B cell (primary cell): ENCODE measurements at places on chromosomes 5 and 9. TPM values are rescaled to one million over a fixed set of nuclear protein-coding genes. Genes with fewer than 3 reads are reported as not detected.

RGMB gene
- 17.1 and 18.3 TPM in 2 replicates for total RNA-seq

OR1N2 gene
- total RNA-seq, result not detected in 2 replicates

GPRIN1 gene
- 2.1 and 2.7 TPM in 2 replicates for total RNA-seq

SH3RF2 gene
- not detected in 2 replicates for total RNA-seq

DNA sequence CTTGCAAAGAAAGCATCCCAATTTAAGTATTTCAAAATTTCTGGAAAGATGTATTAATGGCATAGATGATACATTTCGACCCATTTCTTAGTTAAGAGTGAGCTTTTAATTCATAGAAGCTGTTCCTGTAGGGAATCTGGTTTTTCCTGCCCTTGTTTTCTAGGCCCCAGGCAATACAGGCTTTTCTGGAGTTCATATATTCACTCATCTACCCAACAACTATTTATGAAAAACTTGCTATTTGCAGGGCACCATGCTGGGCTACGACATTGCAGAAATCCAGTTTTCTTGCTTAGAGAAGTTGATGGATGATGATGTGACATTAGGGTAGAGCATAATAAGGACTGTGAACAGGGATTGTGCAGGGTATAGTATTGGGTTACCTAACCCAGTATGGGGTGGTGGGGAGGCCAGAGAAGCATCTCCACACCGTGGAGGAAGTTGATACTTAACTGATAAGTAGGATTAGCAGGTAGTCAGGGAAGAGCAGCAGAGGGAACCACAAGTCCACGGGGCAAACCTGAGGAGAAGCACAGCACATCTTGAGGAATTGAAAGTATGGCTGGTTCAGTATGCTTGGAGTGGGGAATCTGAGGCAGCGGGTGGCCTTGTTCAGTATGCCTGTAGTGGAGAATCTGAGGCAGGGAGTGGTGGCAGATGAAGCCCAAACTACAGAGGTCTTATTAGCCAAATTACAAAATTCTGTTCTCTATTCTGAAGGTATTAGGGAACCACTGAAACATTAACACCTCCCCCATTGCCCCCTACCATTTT, 247.5 kb downstream of the ARRDC3 start:
- DNase-seq, result no peak

GRCh38 chr9:73426269-73426668, 274.6 kb downstream of the ANXA1 start:
- DNase-seq, result no peak

DNA sequence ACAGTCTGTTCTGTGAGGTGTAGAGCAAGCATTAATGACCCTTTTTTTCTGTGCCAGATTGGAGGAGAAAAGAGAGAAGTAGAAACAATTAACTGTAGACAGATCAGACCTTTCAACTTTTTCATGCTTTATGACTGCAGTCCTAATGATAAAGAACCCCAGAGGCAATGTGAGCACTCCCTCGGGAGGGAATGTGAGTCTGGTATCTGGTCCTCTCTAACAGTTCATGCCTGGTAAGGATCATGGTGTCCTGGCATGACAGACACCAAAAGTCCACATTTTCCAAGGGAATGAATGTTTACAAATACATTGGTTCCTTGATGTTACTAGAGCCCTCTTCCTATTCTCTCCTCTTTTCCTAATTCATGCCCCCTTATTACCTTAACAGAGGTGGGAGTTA, 70.3 kb downstream of the MTAP start:
- no peak for DNase-seq

- DNase-seq, result no peak
Observed at GRCh38 chr5:112480501-112480900, 61.4 kb upstream of the EPB41L4A start.

DNA sequence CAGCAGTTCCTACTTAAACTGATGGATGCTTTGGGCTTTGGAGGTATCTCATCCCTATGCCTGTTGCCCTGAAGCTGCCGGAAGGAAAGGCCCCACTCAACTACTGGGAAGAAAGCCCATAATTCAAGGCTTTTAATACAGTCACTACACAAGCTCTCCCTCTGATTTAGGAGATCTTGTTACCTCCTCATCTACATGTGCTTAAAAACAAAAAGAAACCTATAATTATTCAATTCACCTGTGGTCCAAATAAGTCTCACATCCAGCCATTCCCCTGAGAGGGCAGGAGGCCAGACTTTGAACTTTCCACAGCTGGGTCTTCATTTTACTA, 715 bp upstream of the LEAP2 start:
- DNase-seq, result no peak

DNA sequence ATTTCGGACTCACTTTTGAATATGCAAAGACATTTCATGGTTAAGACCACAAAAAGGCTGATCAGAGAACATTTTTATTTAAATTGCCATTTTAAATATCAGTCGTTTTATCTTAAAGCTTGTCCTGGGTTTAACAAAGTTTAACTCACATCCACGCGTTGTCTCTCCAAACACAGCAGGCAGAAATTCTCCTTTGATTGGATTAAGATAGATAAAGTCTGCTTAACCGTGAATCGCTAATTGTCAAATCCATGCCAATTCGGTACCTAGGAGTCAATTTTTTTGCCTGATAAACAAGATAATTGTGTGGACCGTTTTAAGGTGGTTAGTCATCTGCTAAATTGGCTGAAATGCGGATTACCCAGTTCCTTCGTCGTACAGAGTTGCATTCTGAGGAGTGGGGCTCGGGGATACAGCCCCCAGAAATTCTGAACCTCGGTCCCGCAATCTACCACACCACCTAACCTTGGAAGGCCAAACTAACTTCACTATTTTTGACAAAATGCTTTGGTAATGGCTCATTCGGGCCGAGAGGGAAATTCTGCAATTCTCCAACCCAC, 665 bp upstream of the BTF3 start:
- DNase-seq, result no peak

GRCh38 chr5:7331131-7331530, 64.8 kb upstream of the ADCY2 start:
- DNase-seq, result no peak

GRCh38 chr9:133252301-133253020, 22.5 kb downstream of the ABO start:
- DNase-seq, result no peak

DNA sequence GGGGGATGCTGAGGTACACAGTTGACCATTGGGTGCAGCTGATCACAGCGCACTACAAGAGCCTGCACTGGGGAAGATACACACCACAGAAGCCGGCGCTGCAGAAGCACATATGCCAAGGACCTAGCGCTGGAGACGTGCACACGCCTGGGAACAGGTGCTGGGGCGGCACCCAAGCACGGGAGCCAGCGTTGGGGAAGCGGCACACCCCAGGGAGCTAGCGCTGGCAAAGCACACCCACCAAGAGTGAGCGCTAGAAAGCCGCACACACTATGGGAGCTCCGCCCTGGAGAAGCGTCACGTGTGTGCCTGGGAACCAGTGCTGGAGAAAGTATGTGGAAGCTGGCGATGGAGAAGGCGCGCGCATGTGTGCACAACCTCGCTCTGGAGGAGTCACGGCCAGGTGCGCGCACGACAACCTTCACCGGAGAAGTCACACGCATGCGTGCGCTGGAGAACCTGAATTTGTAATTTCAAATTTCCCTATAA, 4.5 kb downstream of the FANCC start:
- DNase-seq, result no peak

DNA sequence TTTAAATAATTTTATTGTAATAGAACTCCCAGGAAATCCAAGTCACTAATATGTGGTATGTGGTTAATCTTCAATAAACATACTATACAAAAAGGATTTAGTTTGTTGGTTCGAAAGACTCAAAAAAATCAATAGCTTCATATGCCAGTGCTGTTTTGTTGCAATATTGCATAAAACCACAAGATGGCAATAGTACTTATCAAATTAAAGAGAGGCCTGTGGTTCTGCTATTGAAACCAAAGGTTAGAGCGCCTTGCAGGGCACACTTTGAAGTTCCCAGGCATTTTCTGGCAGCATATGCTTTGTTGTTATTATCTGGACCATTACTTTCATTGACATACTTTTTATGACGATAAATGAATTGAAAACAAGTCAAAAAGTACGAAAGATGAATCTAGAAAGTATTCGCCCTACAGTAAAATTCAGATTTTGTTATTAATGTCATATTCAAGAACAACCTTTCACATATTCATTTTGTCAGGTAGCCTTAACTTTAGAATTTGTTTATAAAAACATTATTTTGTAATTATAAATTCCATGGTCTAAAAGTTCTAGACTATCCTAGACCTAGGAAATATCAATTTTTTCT, 316.3 kb downstream of the MCTP1 start:
- DNase-seq, result peak; percentile 56

GRCh38 chr5:116858705-116859333, 284.2 kb upstream of the SEMA6A start:
- no peak for DNase-seq

GRCh38 chr5:6176102-6176693, 202.1 kb downstream of the MED10 start:
- no peak for DNase-seq

GRCh38 chr9:96758845-96759673, 18.8 kb downstream of the ZNF510 start:
- no peak for DNase-seq

DNA sequence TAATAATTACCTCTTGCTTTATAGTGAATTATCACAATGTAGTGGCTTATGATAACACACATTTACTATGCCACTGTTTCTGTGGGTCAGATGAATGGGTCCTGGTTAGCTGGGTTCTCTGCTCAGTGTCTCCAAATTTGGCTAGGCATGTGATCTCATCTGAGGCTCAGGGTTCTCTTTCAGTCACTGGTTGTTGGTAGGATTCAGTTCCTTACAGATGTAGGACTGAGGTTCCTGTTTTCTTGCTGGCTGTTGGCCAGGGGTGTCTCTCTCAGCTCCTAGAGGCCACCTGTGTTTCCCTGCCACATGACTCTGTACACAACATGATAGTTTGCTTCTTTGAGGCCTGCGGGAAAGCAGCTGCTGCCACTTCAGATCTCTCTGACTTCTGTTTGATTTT, 7.1 kb downstream of the NFX1 start:
- DNase-seq, result peak; percentile 91
